ENCODE measurements at places on chromosomes 3 and 15.

GRCh38 chr3:79063624-79064023 lies 704.2 kb downstream of the ROBO1 start:
- no peak for DNase-seq

- DNase-seq = no peak
Observed at GRCh38 chr3:182979674-182980191, 605 bp downstream of the DCUN1D1 start.

- DNase-seq = no peak
Observed at GRCh38 chr15:85554852-85555521, 174.6 kb downstream of the AKAP13 start.

DNA sequence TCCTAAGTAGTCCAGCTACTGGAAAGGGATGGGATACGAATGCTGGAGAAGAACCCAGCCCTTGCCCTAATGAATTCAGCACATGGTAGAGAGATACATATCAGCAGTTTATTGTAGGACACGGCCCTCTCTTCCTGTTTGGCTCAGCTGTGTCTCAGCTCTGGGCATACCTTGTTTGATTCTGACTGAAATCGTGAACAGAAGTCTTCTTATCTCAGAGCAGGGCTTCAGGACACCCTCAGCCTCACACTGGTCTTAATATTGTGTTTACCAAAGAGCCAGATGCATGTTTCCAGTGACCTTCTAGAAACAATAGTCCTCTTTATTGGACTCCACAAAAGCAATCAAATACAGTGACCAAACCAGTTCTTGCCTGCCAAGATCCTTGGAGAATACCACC lies 54.7 kb downstream of the FAM174B start:
- DNase-seq = no peak

DNA sequence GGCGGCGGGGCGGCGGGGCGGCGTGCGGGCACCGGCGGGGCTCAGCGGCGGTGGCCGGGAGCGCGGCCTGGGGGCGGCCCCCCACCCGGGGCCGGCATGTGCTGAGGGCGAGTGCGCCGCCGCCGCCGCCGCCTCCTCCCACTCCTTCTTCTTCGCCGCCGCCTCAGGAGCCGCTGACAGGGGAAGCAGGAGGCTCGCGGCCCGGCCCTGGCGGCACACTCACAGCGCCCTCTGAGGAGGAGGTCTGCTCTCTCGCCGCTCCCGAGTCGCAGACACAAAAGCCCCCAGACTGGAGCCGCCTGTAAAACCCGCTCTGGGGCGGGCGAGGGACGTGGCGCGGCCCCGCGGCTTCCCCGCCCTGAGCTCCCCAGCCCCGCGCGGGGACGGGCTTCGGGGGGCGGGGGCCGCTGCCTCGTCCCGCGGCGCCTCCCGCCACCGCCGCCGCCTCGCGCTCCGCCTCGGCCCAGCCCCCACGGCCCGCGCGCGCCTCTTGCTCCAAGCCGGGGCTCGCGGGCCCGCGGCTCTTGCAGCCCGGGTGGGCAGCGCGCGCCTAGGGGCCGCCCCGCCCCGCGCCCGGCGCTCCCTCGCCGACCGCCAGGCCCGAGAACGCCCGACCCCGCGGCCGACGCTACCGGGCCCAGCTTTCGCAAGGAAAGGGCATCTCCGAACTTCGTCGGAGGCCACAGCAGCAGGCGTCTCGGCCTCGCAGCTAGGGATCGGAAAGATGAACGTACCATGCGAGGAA lies at the start of gene PYGO1:
PYGO1 (minus strand) TSS at position 276 of the 745 bp plus-strand sequence. CDS start 462 bp downstream, outside the sequence.
- DNase-seq = no peak

DNA sequence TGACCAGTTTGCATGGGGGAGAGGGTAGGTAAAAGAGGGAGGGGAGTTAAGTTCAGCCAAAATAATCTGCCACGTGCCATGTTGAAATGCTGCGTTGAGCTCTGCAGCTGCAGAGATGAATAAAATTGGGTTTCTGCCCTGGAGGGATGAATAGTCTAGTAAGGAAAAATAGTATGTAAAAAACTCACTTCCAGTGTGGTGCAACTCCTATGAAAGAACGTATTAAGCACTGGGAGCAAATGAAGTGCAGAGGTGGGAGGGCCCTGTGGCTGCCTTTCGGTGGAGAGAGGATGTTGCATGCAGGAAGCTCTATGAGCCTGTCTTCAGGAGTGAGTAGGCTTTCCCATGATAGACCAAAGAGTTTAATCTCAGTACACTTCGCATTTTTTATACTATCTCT lies 8.6 kb downstream of the CEP63 start:
- DNase-seq = no peak

DNA sequence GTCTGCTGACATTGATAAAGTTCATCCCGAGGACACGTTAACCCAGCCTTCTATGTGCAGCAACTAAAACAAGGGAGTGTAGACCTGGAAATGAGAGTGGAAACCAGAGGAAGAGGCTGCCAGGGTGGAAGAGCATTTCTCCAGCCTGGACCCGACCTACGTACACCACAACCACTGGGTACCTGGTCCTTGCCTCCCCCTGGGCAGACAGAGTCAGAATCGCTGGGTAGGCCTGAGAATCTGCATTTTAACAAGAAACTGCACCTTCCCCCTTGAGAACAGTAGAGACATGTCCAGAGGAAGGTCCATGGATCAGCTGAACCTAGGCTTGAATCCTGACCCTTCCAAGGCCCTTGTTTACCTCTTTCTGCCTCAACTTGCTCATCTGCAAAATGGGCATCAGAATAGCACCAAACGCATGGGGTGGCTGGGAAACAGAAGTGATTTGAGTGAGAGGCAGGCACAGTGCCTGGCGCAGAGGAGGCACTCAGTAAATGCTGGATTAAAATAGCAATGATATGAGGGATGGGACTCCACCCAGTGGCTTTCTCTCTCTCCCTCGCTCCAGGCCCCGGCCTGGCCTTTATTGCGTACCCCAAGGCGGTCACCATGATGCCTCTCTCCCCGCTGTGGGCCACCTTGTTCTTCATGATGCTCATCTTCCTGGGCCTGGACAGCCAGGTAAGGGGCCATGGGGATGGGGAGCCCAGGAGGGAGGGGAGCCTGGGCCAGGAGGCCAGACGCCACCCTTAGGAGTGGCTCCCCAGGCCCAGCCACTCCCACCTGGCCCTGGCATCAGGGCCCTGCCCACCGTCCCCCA lies 66.9 kb upstream of the SLC6A1 start:
- peak; percentile 30 for DNase-seq

DNA sequence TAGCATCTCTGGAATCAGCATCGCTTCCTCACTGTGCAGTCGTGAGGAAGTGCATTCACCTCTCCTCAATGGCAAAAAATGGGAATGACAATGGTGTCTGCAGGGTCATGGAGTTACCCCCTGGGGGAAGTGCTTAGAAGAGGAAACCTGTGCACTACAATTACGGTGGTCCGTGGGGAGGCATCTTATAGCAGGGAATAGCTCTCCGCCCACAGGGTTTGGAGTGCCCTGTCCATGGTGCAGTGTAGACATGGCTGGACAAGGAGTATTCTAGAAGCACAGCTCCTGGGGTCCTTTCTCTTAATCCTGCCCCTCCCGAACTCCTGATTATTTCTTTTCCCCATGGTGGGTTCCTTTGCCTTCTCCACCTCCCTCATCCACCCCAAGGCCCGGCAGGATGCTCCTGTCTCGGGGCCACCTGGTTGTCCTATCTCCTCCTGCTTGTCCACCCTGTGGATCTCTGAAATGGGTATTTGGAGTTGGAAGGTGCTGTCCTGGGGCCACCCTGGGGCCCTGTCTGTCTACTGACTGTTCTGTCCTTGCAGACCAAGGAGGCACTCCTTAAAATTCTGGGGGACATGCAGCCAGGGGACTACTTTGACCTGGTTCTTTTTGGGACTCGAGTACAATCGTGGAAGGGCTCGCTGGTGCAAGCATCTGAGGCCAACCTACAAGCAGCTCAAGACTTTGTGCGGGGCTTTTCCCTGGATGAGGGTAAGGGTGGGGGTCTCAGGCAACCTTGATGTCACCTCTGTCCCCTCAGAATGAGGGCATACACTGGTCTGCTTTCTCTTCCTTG lies 5.2 kb downstream of the ITIH1 start:
- DNase-seq = peak; percentile 35

DNA sequence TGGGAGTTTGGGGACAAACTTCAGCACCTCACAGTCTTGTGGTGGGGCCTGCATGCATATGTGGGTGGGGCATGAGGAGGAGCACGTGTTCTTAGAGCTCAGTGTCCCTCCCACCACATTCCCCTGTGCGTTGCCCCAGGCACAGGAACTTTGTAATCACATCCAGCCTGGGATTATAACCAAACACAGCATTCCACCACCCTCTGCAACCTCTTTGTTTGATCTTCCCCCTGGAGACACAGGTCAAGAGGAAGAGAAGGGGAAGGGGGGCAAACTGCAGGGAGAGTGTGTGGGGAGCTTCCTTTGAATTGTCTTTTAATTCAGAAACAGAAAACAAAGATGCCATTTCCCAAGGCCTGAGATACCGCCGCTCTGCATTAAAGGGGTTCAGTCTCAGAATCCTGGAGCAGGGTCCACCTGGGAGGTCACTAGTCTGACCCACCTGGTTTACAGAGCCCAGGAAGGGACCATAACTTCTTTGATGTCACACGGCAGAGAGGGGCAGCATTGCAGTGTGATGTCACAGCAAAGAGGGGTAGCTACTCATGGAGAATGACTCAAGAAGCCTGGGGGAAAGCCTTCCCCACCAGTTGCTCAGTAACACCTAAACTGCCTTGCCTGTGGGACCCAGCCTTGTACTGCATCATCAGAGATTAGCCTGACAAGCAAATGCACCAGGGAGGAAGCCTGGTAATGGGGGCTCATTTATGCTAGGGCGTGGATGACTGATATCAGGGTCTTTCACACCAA lies 106.3 kb upstream of the RNU6-1 start:
- no peak for DNase-seq

DNA sequence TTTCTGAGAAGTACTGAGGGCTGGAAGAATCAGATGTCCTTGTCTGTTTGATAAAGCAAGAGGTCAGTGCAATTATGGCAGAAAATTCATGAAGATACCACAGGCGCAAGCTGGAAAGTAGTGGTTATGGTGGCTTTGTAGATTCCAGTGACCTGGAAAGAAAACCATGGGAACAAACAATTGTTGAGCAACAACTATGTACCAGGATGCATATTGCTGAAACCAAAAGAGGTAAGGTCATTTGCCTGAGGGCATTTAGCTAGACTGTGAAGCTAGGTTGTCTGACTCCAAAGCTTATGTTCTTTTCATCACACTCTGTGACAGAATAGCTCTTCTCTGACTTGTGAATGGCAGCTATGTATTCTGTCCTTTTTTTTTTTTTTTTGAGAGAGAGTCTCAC lies 74.0 kb downstream of the B3GALNT1 start:
- DNase-seq = no peak

- DNase-seq = no peak
Observed at GRCh38 chr3:72678867-72679266, 169.4 kb downstream of the SHQ1 start.

- DNase-seq = no peak
Observed at GRCh38 chr3:44827196-44827595, 34.5 kb upstream of the TMEM42 start.

- peak; percentile 3 for DNase-seq
Observed at GRCh38 chr3:194379651-194380050, 10.1 kb upstream of the LRRC15 start.

GRCh38 chr3:70557976-70558375 lies 245.5 kb upstream of the MDFIC2 start:
- no peak for DNase-seq

DNA sequence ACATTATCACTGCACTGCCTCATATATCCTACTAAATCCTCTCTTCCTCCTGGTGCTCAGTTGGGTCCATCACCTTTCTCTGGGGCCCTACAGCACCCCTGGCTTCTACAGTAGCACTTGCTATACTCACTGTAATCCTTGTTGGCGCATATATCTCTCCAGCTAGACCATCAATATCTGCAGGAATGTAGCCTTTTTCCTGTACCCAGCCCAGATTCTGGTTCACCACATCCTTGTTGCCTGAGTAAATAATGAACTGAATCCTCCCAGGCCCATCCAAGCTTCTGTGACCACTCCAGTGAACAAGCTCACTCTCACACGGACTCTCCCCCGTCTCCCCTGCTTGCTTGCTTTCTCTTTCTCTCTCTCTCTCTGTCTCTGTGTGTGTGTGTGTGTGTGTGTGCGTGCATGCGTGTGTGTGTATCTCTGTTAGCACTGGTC lies 62.5 kb upstream of the LIPC start:
- no peak for DNase-seq

- no peak for DNase-seq
Observed at GRCh38 chr15:55789066-55789660, 46.2 kb upstream of the PRTG start.

GRCh38 chr15:58748852-58749531 lies 515 bp downstream of the ADAM10 start:
- no peak for DNase-seq

DNA sequence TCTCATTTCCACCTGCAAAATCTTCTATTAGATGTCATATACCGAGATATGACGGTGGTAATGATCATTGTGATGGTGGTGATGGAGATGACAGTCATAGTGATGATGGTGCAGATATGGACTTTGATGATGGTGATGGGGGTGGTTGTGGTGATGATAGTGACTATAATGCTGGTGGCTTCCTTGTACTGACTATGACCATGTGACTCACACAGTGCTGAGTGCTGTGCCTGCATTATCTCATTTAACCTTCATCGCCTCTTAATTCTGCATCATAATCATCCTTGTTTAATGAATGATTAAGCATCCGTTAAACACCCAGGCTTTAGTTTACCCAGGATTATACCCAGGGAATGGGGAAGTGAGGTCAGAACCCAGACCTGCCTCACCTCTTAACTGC lies 331.7 kb downstream of the FEZF2 start:
- no peak for DNase-seq

DNA sequence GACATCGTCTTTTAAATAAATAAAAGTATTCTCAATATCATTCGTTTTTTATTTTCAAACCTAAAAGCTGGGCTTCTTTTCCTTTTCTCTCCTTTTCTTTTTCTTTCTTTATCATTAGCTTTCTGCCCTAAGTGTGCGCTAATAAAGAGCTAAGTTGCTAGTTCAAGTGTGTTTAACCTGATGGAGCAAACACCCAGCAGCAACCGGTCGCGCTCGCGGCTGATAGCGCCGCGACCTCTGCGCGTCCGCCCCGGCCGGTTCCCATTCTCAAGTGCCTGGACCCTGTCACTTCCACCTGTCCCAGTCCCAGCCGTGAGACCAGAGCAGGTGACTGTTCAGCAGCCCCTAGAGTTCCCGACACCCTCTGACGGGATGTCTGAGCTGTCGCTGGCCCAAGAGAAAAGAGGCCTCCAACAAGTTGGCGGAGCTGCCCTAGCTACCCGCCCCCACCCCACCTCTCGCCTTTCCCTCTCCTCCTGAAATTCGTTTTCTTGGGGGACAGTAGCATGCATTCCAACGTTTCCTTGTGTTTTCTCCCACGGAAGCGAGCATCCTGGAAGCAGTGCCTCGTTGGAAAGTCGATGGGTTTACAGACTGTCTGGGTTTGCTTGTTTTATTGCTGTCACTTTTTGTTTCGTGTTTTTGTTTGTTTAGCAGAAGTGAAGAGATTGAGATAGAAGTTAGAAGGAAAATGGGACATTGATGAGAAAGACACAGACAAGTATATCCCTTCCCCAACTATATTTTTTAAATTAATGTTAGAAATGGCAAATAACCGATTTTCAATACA lies 3.1 kb upstream of the MECOM start:
- no peak for DNase-seq

DNA sequence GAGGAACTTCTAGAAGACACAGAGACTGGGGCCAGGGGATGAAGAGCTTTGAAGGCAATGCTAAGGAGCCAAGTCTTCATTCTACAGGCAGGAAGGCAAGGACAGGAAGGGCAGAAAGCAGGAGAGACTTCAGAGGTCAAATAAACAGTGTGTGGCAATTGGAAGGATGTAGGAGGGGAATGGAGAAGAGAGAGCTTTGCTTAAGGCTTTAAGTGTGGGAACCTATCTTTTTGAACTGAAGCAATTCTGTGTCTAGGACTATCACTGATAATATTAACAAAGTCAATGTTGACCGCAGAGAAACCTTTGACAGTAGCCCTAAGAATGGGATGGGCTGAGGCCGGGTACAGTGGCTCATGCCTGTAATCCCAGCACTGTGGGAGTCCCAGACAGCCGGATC lies 325.0 kb downstream of the FOXP1 start:
- no peak for DNase-seq
